Activated CD8-positive, alpha-beta memory T cell treated with anti-CD3 and anti-CD28 coated beads for 1 hour (primary cell): ENCODE measurements at places on chromosomes 1 and 21.

DNA sequence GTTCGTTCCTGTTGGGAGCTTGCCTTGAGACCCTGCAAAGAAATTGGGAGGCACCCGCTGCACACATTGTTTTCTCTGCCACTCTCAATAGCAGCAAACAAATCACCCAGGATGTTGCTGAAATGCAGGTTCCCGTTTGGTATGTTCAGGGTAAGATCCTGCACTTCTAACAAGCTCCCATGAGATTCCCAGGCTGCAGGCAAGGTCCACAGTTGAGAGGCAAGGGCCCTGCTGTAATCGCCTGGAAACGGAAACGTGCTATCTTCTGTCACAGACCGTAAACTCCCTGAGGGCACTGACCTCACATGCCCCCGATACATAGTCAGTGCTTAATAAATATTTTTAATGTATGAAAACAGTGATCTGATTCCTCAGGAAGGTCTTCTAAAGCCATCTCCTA, 37.8 kb downstream of the XCL1 start:
- DNase-seq: no peak

DNA sequence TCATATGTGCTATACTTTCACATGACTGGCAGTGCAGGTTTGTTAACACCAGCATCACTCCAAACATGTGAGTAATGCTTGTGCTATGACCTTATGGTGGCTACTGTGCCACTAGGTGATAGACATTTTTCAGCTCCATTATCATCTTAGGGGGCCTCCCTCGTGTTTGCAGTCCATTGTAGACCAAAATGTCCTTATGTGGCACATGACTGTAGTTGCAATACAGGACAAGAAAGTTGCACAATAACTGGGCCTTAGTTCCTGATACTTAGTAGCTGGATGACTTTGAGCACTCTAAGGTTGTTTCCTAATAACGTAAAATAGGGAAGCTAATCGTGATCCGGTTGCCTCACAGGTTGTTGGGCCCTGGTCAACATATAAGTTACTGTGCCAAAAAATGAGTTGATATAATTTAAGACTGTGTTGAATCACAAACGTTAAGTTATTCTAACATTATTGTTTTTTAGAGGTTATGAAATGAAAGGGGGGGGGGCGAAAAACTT, 511 bp upstream of the SNX27 start:
- DNase-seq: no peak

DNA sequence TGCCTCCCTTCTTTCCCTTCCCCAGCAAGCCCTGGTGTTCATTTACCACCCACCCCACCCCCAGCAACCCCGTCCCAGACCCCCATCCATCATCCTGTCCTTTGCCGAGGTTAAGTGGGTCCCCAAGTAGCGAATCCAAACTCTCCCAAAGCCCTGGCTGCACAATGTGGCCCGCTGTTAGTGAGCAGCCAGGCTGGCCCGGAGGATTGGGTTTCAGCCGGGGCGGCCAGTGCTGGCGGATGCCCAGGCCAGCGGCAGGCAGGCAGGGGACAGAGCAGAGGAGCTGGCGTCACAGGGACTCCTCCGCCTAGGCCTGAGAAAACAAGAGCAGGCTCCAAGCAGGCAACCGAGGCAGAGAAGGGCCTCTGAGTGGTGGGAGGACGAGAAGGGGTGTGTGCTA, 61.4 kb downstream of the EPHB2 start:
- no peak for DNase-seq

DNA sequence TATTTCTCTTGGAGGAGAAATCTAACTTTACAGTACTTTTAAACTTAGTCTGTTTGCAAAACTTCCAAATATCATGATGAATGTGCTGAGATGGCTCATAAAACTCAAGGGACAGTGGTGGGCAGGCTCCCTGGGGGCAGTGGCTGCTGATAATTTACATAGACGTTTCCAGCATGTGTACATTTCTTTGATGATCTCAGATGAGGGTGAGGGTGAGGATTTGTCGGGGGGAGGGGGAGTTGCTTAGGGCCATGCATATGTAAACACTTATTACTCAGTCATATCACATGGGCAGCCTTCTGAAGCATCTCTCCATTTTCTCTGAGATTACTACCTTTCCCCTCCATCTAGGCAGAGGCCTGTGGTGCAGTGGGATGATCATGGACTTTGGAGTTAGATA, 152.9 kb upstream of the HMGB4 start:
- DNase-seq: no peak

- DNase-seq: no peak
Measured at GRCh38 chr1:96710708-96711477, 10.7 kb upstream of the PTBP2 start.

- DNase-seq: no peak
Measured at GRCh38 chr1:19981170-19981506, 1.7 kb upstream of the PLA2G2A start.

DNA sequence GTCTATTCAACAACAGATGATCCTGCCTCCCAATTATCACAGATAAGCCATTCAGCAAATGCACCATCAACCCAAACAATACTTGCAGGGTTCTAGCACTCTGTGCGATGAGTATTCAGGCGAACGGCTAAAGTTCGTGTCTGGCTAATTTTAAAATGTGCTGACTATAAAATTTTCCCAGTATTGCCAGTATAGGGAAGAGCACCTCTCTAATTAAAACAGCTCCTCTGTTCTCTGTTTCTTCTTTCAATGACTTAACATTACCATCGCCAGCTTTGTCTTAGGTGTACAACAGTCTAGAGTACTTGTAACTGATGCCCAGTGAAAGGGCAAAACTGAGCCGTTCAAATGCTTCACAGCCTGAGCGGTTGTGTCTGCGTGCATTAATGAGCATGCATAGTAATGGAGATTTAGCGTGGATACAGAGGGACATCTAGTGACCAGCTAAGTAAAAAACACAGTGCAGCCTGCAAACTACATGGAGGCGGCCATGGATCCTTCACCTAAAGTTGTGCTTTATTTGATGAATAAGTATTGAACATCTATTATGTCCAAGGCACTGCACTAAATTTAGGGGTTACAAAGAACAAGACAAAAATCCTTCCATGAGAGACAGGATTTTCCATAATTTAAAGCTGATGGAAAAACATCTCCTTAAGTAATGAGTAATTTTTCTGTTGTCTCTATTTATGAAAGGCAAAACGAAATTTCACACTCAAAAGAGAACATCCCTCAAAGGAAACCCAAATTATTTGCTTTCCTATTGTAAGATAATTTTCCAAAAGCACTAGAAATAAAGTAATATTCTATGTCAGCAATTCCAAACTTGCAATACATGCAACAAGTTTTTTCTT, 120.0 kb downstream of the SETD4 start:
- DNase-seq: no peak

- no peak for DNase-seq
Measured at GRCh38 chr1:168280296-168280927, at the start of gene TBX19. Gene TBX19, plus strand, starts transcription at chr1:168280877. Its CDS starts 214 bp downstream, at chr1:168281091.

- no peak for DNase-seq
Measured at GRCh38 chr1:219100059-219100458, 73.6 kb upstream of the LYPLAL1 start.
